ENCODE measurements at places on chromosomes 3 and 15.

DNA sequence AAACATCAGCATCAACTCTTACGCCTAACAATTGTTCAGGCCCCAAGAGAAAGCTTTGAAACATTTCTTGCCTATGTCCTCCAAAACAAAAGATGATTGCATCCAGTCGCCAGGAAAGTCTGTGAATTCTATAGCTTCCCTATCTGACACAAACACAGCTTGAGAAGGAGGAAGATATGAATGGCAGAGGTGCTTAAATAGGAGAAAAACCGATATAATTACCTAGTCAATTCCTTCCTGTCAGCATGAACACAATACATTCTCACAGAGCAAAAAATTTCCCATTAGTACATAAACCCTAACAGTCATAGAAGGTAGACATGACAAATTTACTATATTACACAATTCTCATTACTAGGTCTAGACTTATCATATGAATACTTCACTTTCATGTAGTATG lies 326.5 kb downstream of the CGGBP1 start:
- no peak for DNase-seq
- no peak overlapping the region for H3K27ac ChIP-seq
- no peaks in the 10 kb centered on the region for H3K36me3 ChIP-seq

- H3K36me3 ChIP-seq = no peaks in the 10 kb centered on the region
- no peak overlapping the region for H3K27ac ChIP-seq
- H3K4me1 ChIP-seq = no peaks in the 10 kb centered on the region
- no peak overlapping the region for H3K4me3 ChIP-seq
- no peaks in the 10 kb centered on the region for H3K27me3 ChIP-seq
These were observed 1505.0 kb downstream of the SI start for GRCh38 chr3:163573324-163573723.

GRCh38 chr3:4474683-4475490 lies 7.8 kb upstream of the SUMF1 start:
- H3K36me3 ChIP-seq = no peaks in the 10 kb centered on the region
- no peaks in the 10 kb centered on the region for H3K4me1 ChIP-seq
- H3K27ac ChIP-seq = no peak overlapping the region
- no peak for DNase-seq
- H3K27me3 ChIP-seq = no peaks in the 10 kb centered on the region

DNA sequence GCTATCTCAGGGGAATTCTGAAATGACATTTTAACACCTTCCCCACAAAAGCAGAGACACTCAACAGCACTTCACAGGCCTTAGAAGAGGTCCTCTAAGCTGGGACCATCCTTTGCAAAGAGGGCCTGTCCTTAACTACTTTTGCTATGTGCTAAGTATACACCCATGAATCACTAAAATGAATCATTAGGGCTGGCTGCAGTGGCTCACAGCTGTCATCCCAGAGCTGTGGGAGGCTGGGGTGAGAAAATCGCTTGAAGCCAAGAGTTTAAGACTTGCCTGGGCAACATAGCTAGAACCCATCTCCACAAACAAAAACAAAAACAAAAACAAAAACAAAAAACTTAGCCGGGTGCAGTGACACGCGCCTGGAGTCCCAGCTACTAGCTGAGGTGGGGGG lies 53.9 kb upstream of the MELTF start:
- H3K36me3 ChIP-seq = no peaks in the 10 kb centered on the region
- no peak for DNase-seq

GRCh38 chr3:61729038-61729634 lies 167.8 kb downstream of the PTPRG start:
- H3K36me3 ChIP-seq = no peaks in the 10 kb centered on the region
- no peak overlapping the region for H3K27ac ChIP-seq
- peaks cover 33% of the 10 kb centered on the region for H3K4me1 ChIP-seq
- DNase-seq = no peak
- H3K4me3 ChIP-seq = no peak overlapping the region
- no peaks in the 10 kb centered on the region for H3K27me3 ChIP-seq

- no peak overlapping the region for H3K27ac ChIP-seq
- H3K27me3 ChIP-seq = no peaks in the 10 kb centered on the region
- DNase-seq = no peak
- H3K4me3 ChIP-seq = no peak overlapping the region
- H3K36me3 ChIP-seq = no peaks in the 10 kb centered on the region
- H3K4me1 ChIP-seq = peaks cover 19% of the 10 kb centered on the region
These were observed 3.7 kb upstream of the TMED3 start for GRCh38 chr15:79307251-79307650.
